ENCODE measurements at places on chromosomes 7 and 10.
A peak's percentile ranks its signal among the peaks of the same experiment; 100 is the strongest.

DNA sequence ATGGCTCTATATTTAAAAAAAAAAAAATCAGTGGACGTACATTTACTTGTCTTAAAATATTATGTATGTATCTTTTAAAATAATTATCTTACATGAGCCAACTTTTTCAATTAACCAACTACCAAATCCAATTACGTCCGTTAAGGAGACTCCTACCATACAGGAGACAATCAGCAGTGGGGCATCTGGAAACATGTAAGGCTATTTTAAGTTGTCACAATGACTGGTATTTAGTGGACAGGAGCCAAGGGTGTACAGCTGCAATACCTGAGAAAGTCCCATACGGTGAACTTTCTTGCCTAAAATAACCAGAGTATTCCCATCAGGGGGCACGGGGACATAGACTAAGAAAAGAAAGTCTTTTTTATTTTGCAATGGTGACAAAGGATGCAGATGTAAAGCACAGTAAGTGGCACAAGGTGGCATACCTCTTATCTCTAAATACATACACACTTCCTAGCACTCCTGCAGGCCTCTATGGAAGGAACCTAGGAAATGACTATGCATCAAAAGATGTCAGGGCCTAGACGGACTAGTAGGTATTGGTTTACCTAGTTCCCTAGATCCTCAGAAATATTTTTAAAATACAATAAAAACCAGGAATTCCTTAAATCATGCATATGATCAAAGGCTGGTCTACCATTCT lies 16.0 kb upstream of the TLL2 start:
- no peak for DNase-seq

- DNase-seq, result no peak
Observed at GRCh38 chr10:129030603-129030895, 436.5 kb upstream of the MGMT start.

DNA sequence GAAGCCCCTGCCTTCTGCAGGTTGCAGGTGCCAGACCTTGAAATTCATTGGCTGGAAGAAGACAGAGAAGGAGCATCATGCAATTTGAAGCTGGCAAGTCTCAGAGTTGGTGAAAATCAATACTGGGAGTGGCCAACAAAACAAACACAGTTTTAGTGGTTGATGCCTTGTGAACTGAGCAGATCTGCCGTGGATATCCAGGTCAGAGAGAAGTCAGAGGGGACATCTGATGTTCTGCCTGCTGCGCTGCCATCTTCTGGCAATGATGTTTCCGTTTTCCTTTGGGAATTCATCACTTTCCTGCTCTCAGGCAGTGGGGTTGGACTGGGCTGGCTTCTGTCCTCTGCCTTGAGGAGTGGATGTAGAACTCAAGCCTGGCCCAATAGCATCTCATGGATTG lies 132.0 kb downstream of the RPS24 start:
- no peak for DNase-seq

DNA sequence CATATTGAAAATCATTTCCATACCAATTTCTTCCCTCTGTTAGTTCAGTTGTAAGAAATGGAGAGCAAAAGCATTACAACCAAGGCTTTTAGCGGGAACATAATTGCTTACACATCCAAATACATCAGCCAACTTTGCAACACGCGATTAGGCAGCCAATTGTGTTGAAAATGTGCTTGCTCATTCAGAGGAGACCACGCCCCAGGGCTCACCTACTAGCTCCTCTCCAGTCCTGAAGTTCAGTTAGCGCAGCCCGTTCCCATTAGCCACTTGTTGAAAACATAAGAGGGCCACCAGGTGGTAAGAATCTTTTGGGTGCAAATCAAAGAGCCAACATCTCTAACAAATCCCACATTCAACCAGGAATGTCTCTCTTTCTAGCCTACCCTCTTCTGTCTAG lies 213.2 kb upstream of the MDFIC start:
- DNase-seq, result no peak

- DNase-seq, result no peak
Observed at GRCh38 chr7:102287111-102287980, 678 bp downstream of the SH2B2 start.

GRCh38 chr7:108266491-108266890 lies 136.3 kb upstream of the LAMB4 start:
- DNase-seq, result no peak

DNA sequence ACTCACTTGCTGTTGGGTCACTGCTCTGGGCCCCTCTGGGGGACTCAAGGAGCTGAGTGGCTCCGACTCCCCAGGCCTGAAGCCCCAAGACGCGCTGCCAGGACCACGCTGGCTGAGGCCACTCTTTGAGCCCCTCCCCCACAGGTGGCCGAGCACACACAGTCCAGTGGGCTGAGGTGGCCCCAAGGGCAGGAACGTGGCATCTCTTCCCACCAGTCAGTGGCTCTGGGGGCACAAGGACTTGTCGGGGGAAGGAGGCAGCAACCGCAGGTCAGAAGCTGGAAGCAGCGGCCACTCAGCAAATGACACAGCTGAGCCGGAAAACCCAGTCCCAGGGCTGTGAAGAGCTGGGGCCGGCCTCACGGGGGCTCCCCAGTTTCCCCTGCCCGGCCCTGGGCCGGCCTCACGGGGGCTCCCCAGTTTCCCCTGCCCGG lies 24.1 kb downstream of the GRIFIN start:
- DNase-seq, result peak; percentile 23

- DNase-seq, result no peak
Observed at GRCh38 chr7:13949445-13949844, 40.0 kb downstream of the ETV1 start.

GRCh38 chr7:1725199-1725690 lies 55.2 kb downstream of the ELFN1 start:
- no peak for DNase-seq

GRCh38 chr7:143362131-143363015 lies at the start of gene FAM131B:
TSS of gene FAM131B (minus strand) at chr7:143362713. CDS start at chr7:143362603, 110 bp downstream.
- no peak for DNase-seq

- no peak for DNase-seq
Observed at GRCh38 chr10:31347705-31348104, 28.7 kb downstream of the ZEB1 start.

- DNase-seq, result no peak
Observed at GRCh38 chr7:11552676-11553296, 279.2 kb downstream of the THSD7A start.

DNA sequence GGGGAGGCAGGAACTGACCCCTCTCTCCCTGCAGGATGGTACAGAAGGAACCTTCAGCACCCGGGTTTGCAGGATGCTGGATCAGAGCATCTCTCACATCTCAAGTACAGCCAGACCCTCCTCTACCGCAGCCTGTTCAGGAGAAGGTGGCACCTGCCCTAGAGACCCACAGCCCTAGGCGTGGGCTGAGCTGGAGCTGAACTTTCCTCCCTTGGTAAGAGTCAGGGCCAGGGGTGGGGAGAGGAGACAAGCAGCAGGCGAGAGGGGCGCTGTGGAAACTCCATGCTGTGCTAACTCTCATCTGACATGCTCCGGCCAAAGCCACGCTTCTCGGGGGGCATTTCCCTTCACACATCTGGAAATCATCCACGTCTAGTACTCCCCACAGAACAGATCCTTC lies 154.4 kb downstream of the DIP2C start:
- DNase-seq, result no peak

DNA sequence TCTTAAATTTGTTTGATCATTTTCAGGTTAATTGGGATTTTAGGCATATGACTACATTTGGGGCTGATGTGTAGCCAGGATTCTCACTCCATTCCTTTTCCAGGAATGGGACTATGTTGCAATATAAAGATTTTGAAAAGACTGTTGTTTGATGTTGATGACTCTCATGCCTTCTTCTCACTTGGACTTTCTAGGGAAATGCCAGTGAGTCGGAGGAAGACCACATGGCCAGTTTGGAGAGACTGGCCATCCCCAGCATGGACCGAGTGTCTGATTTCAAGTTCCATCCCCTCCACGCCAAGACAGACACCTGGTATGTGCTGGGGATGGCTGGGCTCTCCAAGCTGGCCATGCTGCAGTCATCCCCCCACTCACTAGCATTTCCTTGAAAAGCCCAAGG lies 5.5 kb downstream of the IGFBP3 start:
- DNase-seq, result no peak

- no peak for DNase-seq
Observed at GRCh38 chr7:105444342-105444987, 55.7 kb upstream of the SRPK2 start.

DNA sequence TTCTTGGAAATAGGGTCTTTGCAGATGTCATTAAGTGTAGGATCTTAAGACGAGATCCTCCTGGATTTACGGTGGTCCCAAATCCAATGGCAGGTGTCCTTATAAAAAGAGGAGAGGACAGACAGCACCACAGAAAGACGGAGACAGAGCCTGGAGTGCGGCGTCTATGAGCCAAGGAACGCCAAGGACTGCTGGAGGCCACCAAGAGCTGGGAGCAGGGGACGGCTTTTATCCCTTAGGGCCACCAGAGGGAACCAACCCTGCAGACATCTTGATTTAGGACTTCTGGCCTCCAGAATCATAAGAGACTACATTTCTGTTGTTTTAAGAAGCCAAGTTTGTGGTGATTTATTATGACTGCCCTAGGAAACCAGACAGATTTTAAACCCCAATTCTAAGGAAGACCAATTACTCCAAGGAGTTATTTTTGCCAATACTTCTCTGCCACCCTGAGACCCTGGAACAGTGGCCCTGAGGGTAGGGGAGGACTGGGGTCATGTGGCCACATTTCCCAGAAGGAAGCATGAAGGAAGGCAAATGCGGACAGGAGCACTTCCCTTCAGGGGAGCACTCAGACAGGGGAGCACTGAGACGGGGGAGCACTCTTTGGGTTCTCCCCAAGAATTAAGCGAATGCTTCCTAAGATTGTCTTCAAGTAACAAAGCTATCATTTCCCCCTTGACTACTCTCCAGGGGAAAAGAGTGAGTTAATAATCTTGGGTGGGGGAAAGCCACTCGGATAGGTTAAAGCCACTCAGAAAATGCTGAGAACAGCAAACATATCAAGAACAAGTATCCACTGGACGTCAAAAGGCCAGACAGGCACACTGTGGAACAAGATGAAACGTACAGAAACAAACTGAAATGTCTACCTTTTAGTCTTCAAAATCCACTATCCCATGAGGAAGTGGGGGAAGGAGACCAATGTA lies 67.5 kb downstream of the CHST15 start:
- no peak for DNase-seq

DNA sequence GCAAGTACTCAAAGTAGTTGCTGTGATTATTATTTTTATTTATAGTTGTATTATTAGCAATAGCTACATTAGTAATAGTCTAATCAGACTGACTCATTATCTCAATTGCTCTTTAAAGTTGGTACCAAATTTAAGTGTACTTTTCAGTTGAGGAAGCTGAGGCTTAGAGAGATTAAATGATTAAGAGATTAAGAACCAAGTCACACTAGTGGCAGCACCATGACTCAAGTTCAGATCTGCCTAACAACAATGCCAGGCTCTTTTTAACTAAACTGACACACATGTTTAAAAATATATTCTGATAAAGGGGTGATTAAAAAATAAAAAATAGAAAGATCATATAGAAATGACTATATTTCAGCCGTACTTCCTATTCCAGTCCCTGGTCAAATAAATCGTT lies 42.0 kb downstream of the FZD1 start:
- DNase-seq, result no peak

- DNase-seq, result no peak
Observed at GRCh38 chr7:36607721-36608095, 116.6 kb downstream of the AOAH start.

DNA sequence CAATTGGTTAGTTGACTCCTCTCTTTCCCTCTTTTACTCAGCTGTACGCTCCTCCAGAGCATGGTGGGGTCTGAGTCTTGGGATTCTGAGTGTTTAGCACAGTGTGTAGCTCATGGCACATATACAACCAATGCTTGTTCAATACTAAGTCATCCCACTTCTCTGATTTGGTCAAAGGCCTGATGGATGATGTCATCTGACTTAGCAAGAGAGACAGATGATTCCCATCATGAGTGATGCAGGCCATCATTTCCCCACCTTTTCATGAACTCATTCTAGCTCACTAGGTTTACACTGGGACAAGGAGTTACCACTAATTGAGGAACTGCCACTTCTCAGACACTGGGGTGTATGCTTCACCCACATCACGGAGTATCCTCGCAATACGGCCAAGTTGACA lies 3.8 kb downstream of the ICA1 start:
- no peak for DNase-seq

DNA sequence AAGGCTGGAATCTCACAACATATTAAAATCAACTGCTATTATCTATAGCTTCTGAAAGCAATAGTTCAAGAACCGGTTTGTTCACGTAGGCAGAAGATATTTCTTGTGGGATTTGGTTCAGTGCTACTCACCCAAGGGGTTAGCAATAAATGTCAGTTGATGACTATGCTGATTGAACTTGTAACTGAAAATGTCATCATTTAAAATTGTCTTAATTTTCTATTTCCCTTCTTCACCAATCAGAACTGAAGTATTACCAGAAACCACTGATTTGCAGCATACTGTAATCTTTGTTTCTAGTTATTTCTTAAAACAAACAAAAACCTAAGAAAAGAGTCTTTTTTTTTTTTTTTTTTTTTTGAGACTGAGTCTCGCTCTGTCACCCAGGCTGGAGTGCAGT lies 46.1 kb downstream of the CPEB3 start:
- no peak for DNase-seq

DNA sequence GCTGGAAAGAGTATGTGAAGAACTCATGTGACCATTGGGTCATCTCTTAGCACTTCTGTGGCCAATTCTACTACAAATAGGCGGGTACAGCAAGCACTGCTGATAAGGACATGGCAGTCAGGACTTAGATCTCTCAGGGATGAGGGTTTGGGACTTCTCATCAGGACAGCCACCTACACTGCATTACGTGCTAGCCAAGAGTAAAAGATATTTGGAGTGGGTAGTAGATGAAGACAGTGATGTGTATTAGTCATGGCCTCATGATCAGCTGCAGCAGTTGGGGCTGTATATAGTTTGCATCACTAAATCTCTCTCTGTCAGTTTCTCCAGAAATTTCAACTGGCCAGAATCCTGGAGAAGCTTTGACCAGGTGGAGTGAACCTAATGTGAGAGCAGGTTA lies 9.2 kb downstream of the TAS2R60 start:
- no peak for DNase-seq

GRCh38 chr7:21967598-21968003 lies 21.9 kb upstream of the CDCA7L start:
- peak; percentile 47 for DNase-seq

- DNase-seq, result no peak
Observed at GRCh38 chr7:79461660-79462059, 8.2 kb upstream of the MAGI2 start.

DNA sequence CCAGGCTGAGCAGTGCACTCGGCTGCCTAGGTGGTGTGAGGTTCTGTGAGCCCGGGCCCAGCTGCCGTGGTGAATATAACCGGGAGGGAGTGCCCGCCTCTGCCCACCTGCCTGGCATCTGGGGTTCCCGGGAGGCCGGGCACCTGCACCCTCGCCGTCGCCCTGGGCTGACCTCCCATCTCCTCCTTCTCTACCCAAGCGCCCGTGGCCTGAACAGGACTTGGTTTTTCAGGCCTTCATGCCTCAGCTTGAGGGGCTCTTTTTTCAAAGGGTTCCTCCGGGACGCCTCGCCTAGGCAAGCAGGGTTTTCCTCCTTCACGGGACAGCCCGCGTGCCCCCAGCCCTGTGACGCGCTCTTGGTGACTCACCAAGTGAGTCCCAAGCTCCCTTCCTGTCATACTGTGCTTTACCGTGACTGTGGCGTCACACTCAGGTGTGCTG lies 9.9 kb downstream of the INPP5A start:
- no peak for DNase-seq
